MM.1S (cell line): ENCODE measurements at places on chromosomes 4 and X.
A peak's percentile ranks its signal among the peaks of the same experiment; 100 is the strongest.

DNA sequence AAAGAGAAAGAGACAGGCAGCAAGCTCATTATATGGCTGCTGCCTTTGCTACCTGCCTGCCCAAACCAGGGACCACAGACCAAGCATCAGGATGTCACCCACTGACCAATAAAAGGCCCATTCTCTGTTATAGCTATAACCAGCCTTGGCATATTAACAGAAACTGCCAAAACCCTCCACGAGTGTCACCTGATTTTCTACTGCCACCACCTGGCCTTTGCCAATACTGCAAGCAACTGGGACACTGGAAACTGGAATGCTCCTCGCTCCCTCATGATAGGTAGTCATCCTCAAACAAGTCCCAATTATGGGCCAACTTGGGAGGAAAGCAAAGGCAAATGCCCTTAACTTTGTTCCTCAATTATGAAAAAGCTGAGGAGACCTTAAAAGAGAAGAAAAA, 76.0 kb downstream of the SPIN4 start:
- DNase-seq = peak; percentile 38

DNA sequence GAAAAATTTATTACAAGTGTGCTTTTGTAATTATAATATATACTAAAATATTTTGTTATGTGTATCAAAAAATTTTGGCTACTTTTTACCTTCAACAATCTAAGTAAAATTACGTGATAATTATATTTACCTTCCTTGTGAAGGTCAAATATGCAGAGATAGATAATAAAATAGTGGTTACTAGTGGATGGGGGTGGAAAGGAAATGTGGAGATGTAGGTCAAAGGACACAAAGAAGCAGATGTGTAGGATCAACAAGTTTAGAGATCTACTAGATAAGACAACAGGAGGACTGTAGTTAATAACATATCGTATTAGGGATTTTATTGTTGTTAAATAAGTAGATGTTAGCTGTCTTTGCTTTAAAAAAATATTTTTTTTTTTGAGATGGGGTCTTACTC, 21.3 kb downstream of the HERC5 start:
- DNase-seq = no peak

GRCh38 chr4:169677150-169677748, 56.9 kb downstream of the CLCN3 start:
- no peak for DNase-seq

GRCh38 chr4:32744211-32744610, 2024.0 kb downstream of the PCDH7 start:
- DNase-seq = no peak

DNA sequence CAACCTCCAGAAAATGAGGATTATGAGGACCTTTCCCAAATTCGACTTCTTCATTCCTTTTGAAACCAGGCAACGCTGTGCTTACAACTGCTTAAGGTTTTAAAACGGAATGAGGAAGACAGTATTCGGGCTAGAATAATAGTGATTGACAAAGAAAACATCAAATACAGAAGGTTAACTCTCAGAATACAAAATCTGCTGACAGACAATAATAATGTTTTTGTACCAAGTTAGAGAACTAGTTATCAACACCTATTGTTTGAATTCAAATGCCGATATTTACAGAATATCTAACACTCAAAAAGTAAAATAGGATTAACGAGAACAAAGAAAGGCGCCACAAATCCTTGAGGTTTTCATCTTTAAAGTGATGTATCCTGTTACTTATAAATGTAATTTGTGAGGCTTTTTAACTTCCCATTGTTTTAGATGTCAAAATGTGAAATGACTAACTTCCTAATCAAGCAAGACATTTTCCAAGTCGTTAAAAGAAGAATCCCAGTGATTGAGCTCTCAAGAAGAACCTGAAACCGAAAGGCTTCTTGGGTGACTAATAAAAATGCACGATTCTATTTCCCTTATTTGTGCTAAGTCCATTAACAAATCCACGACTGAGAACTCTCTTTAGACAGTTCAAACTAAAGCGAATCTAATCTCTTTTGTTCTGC, 118.3 kb downstream of the SORBS2 start:
- DNase-seq = no peak

DNA sequence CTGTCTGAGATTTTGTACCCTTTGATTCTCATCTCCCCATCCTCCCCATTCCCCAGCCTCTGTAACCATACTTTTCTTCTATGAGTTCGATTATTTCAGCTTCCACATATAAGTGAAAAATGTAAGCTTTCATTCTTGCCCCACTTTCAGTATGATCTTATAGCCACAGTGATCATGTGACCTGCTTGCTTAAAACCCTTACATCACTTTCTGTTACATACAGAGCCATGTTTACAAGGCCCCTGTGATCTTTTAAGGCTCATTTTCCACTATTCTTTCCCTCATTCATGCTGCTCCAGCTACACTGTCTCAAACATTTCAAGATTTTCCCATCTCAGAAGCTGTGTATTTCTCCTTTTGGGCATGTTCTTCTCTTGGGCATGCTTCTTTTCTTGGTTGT, 147.7 kb downstream of the DCK start:
- peak; percentile 21 for DNase-seq

- no peak for DNase-seq
Observed at GRCh38 chr4:132124624-132124974, 1024.5 kb upstream of the PCDH10 start.

DNA sequence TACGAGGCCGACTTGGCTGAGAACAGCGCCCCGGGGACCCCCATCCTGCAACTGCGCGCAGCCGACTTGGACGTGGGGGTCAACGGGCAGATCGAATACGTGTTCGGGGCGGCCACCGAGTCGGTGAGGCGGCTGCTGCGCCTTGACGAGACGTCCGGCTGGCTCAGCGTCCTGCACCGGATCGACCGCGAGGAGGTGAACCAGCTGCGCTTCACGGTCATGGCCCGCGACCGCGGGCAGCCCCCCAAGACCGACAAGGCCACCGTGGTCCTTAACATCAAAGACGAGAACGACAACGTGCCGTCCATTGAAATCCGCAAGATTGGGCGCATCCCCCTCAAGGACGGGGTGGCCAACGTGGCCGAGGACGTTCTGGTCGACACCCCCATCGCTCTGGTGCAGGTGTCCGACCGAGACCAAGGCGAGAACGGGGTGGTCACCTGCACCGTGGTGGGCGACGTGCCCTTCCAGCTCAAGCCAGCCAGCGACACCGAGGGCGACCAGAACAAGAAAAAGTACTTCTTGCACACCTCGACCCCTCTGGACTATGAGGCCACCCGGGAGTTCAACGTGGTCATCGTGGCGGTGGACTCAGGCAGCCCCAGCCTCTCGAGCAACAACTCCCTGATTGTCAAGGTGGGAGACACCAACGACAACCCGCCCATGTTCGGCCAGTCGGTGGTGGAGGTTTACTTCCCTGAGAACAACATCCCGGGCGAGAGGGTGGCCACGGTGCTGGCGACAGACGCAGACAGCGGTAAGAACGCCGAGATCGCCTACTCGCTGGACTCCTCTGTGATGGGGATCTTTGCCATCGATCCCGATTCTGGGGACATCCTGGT, 2.4 kb downstream of the PCDH7 start:
- DNase-seq = no peak

GRCh38 chr4:158553364-158553763, 31.7 kb downstream of the RXFP1 start:
- DNase-seq = no peak

DNA sequence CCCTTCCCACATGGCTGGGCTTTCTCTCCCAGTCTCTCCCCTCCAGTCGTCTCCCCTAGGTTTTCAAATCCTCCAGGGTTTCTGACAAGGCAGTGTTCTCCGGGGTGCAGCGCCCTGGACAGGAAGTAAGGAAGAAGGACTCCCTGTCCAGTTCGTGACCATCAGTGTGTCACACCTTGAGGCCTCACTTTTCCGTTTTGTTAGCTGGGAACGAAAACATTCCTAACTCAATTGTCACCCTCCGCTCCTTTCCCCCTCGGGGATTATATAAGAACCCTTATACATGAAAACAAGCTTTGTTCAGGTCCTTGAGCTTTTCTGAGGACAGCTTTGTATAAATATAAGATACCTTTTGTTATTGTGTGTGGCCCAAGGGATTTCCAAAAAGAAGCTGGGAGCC, 92.1 kb downstream of the KDR start:
- no peak for DNase-seq

- DNase-seq = no peak
Observed at GRCh38 chr4:141348573-141348972, 127.9 kb downstream of the ZNF330 start.

DNA sequence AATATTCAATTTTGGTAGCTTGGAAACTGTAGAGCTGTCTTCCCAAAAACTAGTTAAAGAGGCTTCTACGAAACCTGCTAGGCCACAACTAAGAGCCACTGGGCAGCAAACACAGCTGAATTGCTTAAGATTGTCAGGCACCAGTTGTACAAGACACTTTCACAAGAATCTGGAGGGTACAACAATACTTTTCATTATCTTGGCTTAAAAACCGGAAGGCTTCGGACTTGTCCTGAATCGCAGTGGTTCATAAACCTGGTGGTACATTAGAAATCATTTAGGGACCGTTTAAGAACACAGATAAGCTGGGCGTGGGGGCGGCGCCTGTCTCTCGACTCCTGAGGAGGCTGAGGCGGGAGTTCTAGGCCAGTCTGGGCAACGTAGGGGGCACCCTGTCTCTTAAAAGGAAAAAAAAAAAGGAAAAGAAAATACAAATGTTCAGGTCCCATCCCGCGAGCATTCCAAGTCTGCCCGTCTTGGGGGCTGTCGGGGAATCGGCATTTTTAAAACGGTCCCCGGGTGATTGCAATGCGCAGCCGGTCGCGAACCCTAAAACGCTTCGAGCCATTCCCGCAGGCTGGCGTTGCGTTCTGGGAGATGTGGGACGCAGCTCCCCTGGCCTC, 763 bp downstream of the PYURF start:
- DNase-seq = peak; percentile 48

- peak; percentile 73 for DNase-seq
Observed at GRCh38 chrX:72094894-72095293, 36.8 kb downstream of the RTL5 start.

DNA sequence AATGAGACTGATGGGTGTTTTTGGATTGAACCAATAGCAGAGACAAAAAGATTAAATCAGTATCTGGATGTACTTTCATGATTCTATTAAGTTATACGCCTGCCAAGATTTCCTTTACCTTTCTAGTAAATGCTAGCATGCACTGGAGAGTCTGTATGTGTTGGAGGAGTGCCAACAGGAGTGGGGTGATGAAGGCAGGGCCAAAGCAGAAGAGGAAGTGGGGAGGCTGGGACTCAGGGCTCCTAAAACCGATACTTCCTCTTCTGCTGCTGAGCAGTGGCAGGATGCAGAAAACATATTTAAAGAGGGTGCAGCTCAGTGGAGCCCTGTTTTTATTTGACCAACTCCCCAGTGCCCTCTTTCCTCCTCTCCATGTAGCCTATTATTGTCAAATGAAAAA, 5.6 kb downstream of the CYSLTR1 start:
- DNase-seq = peak; percentile 78

DNA sequence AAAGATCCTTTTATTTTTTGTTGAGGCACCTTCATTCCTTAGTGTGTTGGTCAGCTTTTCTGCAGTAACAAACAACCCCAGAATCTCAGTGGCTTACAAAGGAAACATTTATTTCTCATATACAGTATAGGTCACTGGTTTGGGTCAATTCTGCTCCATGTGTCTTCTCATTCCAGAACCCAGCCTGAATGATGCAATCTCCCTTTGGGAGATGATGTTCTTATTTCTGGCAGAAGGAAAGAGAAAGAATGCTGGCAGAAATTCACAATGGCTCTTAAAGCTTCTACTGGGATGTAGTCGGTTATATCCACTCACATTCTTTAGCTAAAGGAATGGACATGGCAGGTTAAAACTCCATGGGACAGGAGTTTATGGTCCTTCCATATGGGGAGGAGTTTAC, 42.3 kb downstream of the IDS start:
- no peak for DNase-seq

- no peak for DNase-seq
Observed at GRCh38 chr4:48558026-48558425, 68.0 kb downstream of the ZAR1 start.

DNA sequence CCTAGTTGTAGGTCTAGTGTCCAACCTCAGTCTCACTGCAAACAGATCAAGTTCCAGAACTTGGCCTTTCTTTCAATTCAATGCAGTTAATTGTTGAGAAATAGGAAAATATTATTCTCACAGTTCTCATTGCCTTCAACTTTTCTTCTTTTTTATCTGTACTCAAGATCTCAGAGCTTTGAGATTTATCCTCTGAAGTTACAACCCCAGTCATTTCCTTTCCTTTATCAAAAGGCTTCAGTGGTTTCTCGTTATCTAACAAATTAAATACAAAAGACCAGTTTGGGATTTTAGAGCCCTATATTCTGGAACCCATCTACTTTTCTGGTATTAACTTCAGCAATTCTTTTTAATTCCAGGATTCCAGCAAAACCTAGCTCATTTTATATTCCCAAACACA, 130.2 kb downstream of the TMA16 start:
- no peak for DNase-seq

GRCh38 chr4:113437129-113437528, 324.4 kb downstream of the CAMK2D start:
- no peak for DNase-seq

GRCh38 chr4:53844133-53844532, 220.3 kb downstream of the CHIC2 start:
- no peak for DNase-seq

DNA sequence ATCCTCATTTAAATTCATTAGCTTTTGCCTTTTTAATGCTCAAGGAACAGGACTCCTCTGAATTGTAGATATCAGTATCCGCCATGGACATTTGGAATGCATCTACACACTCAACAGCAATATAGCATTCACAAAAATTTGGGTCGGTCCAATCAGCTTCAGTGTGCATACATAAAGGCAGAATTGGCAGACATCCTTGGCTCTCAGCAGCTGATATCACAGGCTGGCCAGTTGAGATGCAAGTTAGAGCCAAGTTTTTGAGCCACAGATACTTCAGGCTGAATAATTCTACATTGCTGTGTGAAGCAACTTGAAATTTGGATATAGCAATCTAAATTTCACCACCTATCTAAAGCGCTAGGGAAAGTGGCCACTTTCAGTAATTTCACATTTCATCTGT, 821.1 kb downstream of the PCDH19 start:
- DNase-seq = no peak

DNA sequence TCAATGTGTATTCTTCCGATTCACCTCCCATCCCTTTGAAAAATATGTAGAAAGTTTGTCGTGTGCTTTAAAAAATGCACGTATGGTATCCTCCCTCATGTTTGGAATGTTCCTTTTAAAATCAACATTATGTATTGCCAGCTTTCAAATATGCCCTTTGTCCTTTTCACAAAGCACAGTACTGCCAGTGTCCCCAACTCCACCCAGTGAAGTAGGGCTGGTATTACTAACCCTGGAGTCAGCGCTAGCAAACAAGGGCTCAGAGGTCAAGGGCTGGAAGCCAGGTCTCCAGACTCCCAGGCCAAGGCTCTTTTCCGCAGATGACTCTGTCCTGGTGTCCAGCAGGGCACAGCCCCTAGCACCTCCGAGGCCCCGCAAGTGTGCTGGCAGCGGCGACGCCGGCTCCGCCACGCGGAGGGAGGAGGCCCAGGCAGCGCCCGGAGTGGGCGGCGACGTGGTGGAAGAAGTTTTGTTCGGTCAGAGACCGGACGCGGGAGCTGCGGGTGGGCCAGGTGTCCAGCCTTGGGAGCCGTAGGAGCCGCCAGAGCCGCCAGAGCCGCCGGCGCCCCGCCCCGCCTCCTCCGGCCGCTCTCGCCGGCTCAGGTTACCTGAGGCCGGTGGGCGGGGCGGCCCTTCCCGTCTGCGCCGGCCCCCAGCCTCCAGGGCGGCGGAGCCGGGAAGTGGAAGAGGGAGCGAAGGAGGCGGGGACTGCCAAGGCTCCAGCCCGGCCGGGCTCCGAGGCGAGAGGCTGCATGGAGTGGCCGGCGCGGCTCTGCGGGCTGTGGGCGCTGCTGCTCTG, at the start of gene IL13RA1:
TSS of gene IL13RA1 (plus strand) at position 720 of the 799 bp plus-strand sequence. CDS start at position 753, 33 bp downstream.
- peak; percentile 55 for DNase-seq
